Lung microvascular endothelial cell (primary cell): ENCODE measurements at places on chromosomes 13 and 19.
A peak's percentile ranks its signal among the peaks of the same experiment; 100 is the strongest.

DNA sequence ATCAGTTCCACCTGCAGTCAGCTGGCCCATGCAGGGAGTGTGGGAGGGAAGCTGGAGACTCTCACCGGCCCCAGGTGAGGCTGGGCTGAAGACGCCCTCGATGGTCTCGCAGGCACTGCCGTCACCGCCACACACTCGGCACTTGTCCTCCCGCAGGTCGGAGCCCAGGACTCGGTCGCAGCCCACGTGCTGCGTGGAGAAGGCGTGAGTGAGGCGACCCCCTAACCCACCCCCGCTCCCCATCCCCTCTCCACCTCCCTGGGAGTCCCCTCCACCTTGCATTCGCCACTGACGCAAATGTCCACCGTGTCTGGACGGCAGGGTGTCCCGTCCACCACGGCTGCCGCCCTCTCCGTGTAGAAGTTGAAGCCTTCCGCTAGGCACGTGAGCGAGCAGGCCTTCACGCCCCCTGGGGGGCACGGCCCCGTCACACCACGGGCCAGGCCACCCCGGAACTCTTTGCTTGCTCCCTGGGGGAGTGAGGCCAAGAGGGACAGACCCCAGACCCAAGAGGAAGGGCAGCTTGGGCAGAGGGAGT lies 12.0 kb upstream of the MYO1F start:
- DNase-seq = no peak

DNA sequence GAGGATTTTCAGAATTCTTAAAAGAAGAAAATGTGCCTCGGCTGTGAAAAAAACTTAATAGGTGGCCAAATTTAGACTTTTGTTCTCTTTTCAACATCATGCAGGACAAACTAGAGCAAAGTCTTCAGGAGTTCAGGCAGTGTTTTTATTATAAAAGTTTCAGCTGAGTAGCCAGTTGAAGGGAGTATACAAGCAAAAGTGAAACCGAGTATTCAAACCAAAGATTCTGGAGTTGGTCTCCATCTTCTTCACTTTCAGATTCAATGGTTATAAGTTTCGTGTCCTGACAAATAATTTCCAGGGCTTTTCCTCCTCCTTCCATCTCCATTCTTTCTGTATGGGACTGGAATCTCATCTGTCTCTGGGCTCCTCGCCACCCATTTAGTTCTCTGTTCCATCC lies 379.7 kb downstream of the GPC5 start:
- DNase-seq = no peak

DNA sequence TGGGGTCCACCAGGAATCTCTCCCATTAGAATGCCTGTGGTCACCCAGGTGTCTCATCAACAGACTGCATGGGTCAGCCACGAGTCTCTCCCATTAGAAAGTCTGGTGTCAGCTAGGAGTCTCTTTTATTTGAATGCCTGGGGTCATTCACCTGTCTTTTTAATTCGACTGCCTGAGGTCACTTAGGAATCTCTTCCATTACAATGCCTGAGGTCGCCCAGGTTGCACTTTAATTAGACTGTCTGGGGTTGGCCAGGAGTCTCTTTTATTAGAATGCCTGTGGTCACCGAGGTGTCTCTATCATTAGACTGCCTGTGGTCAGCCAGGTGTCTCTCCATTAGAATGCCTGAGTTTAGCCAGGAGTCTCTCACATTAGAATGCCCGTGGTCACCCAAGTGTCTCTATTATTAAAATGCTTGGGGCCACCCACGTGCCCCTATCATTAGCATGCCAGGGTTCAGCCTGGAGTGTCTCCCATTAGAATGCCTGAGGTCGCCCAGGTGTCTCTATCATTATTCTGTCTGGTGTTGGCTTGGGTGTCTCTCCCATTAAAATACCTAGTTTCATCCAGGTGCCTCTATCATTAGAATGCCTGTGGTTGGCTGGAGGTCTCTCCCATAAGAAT lies 1474.3 kb downstream of the UQCRFS1 start:
- no peak for DNase-seq

GRCh38 chr13:95660981-95661581 lies 15.9 kb upstream of the DNAJC3 start:
- peak; percentile 69 for DNase-seq

- no peak for DNase-seq
Observed at GRCh38 chr13:44609137-44609536, 33.0 kb upstream of the TSC22D1 start.

- DNase-seq = no peak
Observed at GRCh38 chr13:85333506-85334020, 465.7 kb downstream of the SLITRK6 start.

GRCh38 chr13:45654633-45655349 lies 39.3 kb upstream of the ERICH6B start:
- DNase-seq = no peak

- no peak for DNase-seq
Observed at GRCh38 chr13:25469169-25469525, 97.4 kb downstream of the ATP8A2 start.

DNA sequence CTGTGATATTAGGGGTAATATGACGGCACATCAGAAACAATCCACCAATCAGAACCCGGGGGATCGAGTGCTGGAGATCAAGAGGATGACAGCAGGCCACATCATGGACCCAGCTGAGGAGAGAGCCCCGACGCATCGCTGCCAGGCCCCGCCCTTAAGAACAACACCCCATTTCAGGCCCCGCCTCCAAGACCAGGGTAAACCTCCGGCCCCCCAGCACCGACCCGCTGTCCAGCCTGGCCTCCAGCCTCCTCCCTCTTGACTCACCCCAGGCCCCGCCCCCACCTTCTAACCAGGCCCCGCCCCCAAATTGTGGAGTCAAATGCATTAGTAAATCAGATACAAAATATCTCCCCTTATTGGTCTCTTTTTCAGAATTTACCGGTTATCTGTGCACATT lies 4.7 kb upstream of the ZNF611 start:
- no peak for DNase-seq

- no peak for DNase-seq
Observed at GRCh38 chr19:43485951-43486350, 18.6 kb downstream of the PHLDB3 start.

DNA sequence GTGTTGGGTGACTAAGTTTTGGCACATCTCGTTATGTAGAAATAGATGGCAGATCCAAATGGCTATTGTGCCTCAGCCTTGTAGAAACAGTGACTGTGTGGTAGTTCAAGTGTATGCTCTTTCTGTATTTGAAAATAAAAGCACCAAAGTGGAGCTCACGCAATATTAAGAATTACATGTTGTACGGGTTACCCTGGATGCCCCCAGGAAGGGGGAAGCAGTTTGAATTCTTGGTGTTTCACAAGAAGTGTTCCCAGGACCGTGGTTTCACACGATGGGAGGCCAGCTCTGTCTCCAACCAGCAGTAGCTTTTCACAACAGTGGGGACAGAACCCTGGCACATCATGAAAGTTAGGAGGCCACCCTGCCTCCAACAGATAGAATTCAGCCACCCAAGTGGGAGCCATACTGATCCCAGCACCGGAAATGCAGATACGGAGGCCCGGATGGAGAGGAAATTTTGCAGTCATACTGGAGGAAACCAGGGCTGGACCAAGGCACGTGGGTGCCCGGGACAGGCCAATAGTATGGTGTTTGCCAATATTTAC lies 8.9 kb downstream of the FLT1 start:
- DNase-seq = no peak

GRCh38 chr19:54473071-54473891 lies at the start of gene CDC42EP5:
Gene CDC42EP5, minus strand, starts transcription at chr19:54473296. Its CDS starts 7,749 bp downstream, at chr19:54465547.
- DNase-seq = peak; percentile 82

DNA sequence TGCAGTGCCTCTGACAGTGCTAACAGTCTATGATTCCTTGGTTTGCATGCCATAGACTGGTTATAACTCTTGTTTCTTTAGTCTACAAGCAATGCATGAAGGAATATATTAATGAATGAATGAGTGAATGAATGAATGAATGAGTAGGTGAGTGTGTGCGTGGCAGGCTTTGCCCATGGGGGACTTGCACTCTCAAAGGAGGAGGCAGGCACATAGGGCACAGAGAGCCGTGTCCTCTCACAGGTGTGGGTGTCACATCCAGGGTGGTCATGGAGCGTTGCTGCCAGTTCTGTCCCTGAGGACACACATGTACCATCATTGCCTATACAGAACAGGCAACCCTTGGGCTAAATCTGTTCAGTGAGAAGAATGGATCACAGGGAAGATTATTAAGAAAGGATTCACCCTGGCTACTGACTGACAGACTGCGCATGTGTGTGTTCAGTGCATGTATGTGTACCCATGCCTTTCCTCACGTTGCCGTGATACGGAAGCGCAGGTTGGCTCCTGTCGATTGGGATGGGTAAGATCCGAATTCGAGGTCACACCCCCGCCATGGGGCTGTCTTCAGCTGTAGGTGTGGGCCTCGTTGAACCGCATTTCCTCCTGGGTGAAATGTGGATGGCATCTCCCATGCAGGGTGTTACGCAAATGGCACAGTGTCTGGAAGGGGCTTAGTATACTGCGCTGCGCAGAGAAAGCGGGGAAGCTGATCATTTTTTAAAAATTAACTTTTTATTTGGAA lies 161.4 kb downstream of the STK24 start:
- no peak for DNase-seq

- no peak for DNase-seq
Observed at GRCh38 chr19:58557221-58558065, 968 bp downstream of the UBE2M start.

DNA sequence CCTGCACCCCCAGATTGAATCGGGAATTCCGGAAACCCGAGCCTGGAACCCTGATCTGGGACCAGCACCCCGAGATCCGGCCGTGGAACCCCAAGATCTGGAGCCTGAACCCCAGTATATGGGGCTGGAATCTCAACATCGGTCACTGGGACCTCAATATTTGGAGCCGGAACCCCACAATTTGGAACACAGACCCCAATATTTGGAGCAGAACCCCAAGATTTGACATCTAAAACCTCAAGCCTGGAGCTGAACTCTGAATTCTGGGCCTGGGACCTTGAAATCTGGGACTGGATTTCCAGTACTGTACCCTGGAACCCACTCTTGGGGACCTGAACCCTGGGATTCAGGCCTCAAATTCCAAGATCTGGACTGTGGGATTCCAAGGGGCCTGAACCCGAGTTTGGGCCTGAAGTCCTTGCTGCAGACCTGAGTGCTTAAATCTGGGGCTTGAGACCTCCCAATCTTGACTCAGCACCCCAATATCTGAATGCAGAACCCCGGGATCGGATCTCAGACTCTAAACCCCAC lies 629 bp downstream of the LRFN3 start:
- DNase-seq = no peak

- DNase-seq = peak; percentile 87
Observed at GRCh38 chr13:42991898-42992763, at the start of gene EPSTI1. Gene EPSTI1, minus strand, starts transcription at chr13:42992241. Its CDS starts 76 bp downstream, at chr13:42992165.

DNA sequence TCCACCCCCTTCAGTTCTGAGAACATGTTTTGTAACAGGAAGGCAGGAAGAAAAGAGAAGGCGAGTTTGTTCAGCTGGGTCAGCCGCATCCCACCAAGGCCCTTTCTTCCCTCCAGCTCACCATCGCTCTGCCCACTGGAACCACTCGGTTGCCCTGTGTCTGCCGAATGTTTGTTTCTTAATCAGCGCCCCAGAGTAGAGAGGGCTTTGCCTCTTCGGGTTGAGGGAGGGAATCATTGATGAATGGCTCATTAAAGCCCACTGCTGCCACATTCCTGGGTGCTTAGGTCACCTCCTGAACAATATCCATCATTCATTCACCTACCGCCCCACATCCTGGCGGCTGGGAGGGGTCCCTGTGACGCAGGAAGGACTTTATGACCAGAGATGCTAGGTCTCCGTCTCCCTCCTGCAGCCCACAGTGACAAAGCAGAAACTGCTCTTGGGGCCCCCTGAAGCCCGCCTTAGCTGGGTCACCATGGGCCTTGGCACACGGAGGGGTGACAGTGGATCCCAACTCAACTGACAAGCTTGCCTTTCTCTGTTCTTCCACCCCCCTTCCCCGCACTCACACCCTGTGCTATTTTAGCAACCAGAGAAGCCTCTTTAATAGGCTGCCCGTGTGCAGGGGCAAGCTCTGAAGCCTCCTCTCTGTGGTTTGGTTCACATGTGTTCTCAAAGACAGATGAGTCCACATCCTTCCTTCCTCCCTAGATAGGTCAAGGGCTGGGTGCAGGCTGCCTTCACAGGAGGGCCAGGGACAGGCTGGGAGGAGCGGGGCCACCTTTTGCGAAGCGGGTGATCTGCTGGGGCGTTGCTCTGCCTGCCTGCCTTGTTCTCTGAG lies 46.2 kb downstream of the ACTN4 start:
- DNase-seq = peak; percentile 71

GRCh38 chr19:3309724-3310123 lies 56.7 kb upstream of the NFIC start:
- no peak for DNase-seq

DNA sequence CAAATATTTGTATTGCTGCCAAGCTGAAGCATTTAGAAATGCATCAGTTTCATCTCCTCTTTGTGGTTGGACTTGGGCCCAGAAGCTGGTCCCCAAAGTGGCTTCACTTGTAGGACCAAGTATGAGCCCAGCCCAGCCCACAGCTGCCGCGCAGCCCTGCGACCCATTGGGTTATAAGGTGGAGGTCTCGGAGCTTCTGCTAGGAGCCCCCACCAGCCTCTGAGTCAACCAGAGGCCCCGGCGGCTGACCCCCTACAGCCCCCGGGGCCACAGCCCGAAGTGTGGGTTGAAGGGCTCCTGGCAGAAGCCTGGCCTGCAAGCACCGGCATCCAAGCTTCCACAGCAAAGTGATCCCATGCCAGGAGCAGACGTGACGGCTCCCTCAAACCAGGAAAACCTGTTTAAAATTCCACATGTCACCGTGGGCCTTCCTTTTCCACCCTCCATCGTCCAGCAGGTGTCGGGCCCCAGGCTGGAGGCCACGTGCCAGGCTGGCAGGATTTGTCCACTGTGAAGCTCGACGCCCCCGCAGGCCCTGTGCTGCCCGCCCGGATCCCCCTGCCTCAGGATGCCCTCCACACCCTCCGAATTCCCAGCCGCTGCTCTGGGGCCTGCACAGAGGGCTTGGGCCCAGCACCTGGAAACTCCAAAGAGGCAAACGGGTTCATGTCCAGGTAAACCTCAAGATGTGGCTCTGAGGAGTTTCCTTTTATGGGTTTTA lies 54.7 kb downstream of the C13orf46 start:
- no peak for DNase-seq

- DNase-seq = peak; percentile 49
Observed at GRCh38 chr13:100483841-100484381, 104.7 kb downstream of the GGACT start.

- no peak for DNase-seq
Observed at GRCh38 chr19:5054551-5055456, 85.9 kb downstream of the KDM4B start.

GRCh38 chr13:79621902-79622301 lies 140.9 kb downstream of the NDFIP2 start:
- DNase-seq = no peak

DNA sequence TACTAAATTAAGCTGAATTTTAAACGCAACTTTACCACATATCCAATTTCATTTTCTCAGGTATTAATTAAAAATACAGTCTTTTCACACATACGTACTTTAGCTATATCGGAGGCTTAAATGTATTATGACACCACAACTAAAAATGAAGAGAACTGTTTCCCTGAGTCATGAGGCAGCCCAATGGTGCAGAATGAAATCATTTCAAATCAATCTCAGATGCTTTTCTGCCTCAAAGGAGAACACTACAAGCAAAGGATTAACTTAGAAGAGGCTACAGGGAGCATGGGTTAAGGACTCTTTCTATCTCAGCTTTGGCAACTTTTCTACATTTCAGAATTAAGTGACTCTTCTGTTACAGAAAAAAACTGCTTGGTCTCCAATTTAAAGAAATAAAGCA lies 516.3 kb upstream of the HTR2A start:
- no peak for DNase-seq

- peak; percentile 3 for DNase-seq
Observed at GRCh38 chr13:43698758-43699157, 88.0 kb downstream of the ENOX1 start.
